ENCODE measurements at places on chromosomes 7 and 10. TPM values are rescaled to one million over a fixed set of nuclear protein-coding genes. Genes with fewer than 3 reads are reported as not detected.

DNA sequence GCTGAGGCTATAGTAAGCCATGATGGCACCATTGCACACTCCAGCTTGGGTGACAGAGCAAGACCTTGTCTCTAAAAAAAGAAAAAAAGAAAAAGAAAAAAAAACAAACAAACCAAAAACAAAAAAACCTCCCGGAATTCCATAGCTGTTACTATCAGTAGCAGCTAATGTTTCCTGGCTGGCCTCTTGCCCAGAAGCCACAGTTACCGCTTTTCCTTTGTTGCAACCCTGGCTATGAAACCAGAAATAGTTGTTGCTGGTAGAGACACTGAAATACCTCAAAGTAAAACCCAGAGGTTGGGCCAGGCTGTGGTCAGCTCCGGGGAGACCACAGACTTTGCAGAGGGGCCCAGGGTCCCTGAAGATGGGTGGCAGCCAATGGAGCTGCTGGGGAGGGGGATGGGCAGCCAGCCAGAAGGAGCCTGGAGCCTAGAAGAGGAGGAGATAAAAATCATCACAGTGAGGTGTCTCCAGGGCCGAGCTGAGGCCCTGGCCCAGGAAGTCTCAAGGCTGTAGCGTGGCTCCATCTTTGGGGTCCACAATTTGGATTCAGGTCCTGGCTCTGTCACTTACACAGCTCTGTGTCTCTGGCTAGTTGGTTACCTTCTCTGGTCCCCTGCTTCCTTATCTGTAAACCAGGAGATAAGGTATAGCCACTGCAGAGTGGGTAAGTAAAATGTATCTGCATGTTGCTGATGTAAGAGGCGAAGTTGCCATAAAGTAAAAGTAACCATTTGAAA, 3.4 kb upstream of the CHST12 start:
- DNase-seq, result peak; percentile 100

DNA sequence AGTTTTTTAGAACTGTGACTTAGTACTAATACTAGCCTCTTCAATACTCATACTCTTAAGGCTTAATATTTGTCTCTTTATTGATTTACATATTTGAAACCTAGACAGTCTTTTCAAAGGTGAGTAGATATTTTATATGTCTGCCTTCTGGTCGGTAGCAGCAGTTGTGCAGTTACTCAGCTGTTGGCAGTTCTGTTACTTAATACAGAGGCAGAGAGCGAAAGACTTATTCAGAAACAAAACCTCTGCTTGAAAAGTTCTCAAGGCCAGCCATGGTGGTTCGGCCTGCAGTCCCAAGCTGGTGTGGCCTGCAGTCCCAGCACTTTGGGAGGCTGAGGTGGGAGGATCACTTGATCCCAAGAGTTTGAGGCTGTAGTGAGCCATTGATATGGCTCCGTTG, 84.2 kb downstream of the AUTS2 start:
- DNase-seq, result peak; percentile 53

DNA sequence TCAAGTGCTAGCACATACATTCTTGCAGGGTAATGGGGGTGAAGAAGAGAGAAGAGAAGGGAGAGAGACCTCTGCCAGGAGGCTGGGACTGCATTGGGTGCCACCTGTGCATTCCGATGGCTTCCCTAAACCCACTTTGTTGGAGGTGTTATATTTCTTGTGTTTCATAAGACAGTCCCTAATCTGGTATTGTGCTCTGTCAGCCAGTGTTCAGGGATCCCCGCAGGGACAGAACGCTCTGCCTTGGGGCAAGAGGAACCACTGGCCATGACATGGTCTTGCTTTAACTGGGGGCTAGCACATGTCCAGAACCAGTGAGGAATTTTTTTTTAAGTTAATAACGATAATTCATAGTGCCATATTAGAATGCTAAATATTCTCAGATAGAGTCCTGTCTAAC, 365.2 kb upstream of the GALNT17 start:
- no peak for DNase-seq

GRCh38 chr10:82468453-82468852, 593.5 kb downstream of the NRG3 start:
- DNase-seq, result no peak

KIAA1217 gene
- 5.2 TPM for total RNA-seq

CTAGE4 gene
- total RNA-seq, result 0.15 TPM

MRLN gene
- total RNA-seq, result not detected

Measured in H4 (cell line).